DMS79 treated with DMSO at 0.1 percent for 48 hours (cell line): ENCODE measurements at places on chromosomes 12 and 14.

- peak; percentile 68 for DNase-seq
Observed at GRCh38 chr12:110739488-110739887, 3.2 kb downstream of the PPP1CC start.

GRCh38 chr12:86600664-86601231 is 344.6 kb upstream of the MGAT4C start:
- no peak for DNase-seq

- DNase-seq = no peak
Observed at GRCh38 chr14:96663491-96664067, 133.6 kb upstream of the VRK1 start.

DNA sequence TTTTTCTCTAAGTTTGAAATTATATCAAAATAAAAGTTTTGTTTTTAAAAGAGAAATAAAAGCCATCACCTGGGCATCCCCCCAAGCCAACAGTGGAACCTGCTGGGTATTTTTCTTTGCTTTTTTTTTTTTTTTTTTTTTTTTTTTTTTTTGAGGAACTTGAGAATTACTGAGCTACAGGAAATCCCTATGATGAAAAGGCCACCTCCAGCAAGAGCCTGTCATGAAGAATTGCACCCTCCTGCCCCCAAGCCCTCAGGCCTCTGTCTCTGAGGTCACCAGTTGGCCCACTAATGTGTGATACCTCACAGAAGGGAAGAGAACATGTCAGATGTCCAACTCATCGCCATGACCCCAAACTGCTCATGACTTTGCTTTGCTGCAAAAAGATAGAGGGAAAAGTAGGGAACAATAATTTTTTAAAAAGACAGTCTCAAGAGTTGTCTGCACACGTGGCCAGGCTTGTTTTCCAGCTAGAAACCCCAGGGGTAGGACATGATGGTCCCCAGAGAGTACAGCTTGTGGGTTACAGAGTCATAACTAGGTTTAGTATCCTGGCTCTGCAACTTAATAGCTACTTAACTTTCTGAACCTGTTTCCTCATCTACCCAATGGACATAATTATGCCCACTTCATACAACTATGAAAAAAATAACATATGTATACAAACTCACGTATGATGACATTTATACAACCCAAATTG is 124.3 kb upstream of the EGLN3 start:
- DNase-seq = no peak

DNA sequence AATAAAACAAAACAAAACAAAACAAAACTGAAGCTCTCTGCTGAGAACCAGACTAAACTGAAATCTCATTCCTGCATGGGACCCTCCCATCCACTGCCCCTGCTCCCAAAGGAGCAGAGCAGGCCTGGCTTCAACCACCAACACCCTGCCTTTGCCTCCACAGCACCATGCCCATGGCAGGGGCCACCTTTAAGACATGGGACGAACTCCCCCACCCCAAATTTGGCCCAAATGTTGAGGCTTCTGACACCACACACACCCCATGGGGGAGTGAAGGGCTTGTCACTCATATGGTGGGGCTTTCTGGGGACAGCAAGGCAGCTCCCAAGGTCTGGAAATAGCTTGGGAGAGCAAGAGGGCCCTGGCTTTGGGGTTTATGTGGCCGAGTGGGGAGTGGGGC is 177.2 kb downstream of the KIF26A start:
- DNase-seq = no peak

- DNase-seq = no peak
Observed at GRCh38 chr12:111314953-111315539, 53.8 kb downstream of the PHETA1 start.

GRCh38 chr14:100239840-100240667 is 1.1 kb downstream of the YY1 start:
- peak; percentile 86 for DNase-seq

- no peak for DNase-seq
Observed at GRCh38 chr14:95236221-95236620, 78.9 kb upstream of the DICER1 start.

DNA sequence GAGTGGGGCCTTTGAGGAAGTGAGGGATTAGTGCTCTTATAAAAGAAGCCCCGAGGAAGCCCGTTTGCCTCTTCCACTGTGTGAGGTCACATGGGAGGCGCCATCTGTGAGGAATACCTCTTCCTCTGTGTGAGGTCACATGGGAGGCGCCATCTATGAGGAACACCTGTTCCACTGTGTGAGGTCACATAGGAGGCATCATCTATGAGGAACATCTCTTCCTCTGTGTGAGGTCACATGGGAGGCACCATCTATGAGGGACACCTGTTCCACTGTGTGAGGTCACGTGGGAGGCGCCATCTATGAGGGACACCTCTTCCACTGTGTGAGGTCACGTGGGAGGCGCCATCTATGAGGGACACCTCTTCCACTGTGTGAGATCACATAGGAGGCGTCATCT is 69.7 kb downstream of the SLC24A4 start:
- DNase-seq = no peak

GRCh38 chr12:14920475-14921126 is 17.7 kb downstream of the ERP27 start:
- no peak for DNase-seq

GRCh38 chr14:74988131-74988530 is 14.6 kb upstream of the EIF2B2 start:
- DNase-seq = no peak

- no peak for DNase-seq
Observed at GRCh38 chr12:27394676-27395075, 51.9 kb upstream of the SMCO2 start.

GRCh38 chr14:76698191-76698590 is 63.1 kb upstream of the VASH1 start:
- no peak for DNase-seq

DNA sequence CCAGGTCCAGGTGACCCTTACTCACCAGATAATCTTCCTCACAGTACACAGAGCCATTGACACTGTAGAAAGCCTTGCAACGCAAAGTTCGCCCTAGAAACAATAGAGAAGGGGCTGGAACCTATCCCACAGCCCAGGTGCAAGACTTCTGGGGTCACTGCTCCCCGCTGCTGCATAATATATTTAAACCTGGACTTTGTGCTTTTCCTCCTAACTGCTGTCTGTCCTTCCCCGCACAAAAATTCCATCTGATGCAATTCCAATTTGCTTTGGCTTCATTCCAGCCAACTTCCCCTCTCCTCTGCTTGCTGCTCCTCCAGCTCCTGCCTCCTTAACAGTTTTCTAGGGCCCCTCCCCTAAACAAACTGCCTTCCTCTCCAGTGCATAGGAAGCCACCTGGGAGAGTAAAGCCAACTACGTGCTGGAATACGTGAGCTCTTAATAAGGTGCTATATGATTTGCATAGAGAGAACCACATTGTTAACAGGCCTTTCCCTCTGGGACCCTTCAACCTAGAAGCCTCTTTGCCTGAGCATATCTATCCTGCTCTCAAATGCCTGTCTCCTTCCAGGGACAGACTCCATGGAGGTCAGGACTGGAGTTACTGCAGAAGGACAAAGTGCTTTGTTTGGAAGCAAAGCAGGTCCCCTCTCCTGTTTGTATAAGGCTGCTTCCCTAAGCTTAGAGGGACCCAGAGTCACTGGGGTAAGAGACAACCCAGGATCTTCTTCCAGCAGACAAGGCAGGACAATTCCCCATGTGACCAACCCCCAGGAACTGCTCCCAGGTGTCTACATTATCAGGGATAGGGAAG is 5.5 kb downstream of the AJUBA start:
- DNase-seq = peak; percentile 82

DNA sequence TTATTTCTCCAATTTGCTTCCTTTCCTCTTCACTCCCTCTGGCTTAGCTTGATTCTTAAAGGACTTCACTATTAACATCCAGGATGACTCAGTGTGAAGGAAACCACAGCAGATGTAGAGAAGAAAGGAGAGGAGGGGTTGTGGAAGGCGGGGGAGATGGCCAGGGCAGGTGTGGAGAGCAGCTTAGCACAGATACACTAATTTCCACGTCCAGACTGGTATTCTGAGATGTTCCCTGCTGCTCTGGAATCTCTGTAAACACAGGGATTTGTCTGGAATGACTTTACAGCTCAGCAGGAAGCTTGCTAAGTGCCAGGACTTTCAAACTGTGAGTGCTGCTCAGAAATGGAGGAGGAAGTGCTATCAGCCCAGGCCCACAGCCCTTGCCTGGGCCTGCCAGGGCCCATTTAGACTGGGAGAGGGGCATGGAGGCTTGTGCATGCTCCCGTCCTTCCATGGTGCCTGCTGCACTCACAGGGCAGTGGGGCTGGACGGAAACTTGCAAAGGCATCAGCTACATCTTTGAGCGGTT is 202.5 kb upstream of the DDHD1 start:
- peak; percentile 82 for DNase-seq

GRCh38 chr14:74846168-74846567 is 29.8 kb downstream of the PROX2 start:
- no peak for DNase-seq

GRCh38 chr12:480831-481816 is 21.4 kb downstream of the B4GALNT3 start:
- DNase-seq = no peak

DNA sequence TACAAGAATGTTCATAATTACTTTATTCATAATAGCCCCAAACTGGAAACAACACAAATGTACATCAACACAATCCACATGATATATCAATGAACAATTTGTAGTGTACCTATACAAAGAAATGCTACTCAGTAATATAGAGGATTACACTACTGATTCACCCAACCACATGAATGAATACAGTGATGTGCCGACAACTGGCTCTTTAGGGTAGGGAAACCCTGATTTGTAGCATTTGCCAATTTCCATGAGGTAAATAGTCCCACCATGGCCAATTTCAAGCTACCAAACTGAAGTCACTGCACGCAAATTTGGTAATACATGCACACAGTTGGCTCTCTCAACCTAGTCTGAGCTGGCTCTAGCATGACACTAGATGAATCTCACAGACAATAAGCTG is 190.4 kb upstream of the KRR1 start:
- DNase-seq = no peak

DNA sequence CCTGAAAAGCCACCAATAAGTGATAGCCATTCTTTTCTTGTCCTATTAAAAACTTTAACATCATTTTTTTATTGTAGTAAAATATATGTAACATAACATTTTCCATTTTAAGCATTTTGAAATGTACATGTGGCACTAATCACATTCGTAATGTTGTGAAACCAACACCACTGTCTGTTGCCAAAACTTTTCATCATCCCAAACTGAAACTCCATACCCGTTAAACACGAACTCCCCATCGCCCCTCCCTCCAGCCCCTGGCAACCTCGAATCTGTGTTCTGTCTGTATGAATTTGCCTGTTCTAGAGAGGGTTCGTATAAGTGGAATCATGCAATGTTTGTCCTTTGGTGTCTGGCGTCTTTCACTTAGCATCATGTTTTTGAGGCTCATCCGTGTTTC is 75.9 kb downstream of the CCDC92 start:
- DNase-seq = no peak

GRCh38 chr12:40963751-40964150 is 224.4 kb upstream of the PDZRN4 start:
- no peak for DNase-seq

DNA sequence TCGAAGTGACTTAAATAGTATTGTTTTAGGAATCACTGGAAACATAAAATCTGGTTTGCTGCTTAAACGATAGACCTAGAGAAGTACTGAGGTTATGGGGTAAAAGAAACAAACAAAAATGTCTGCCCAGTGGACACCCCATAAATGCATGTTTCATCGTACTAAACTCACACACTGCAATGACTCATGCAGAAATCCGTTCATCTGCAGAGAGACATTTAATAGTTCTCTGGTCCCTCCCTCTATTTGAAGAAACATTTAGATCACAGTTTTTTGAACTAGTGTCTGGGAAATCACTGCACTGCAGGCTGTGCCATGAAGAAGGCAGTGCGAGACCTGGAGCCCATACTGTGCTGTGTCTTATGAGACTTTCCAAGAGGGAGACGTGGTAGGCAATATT is 25.5 kb downstream of the SLC17A8 start:
- DNase-seq = no peak

DNA sequence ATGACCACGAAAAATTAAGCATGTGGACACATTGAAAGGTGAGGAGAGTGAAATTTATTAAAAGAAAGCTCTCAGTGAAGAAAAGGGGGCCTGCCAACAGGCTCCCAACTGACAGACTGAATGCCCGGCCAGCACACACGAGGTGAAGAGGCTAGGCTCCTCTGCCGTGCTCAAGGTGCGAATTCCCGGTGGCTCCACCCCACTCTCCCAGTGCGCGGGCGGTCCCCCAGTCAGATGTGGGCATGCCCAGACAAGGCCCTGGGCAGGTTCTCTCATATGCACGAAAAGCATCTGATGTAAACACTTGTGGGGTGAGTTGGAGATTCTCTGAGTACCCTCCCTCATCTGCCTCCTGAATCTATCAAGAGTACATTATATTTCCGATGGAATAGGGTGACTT is 48.5 kb upstream of the OSBPL8 start:
- no peak for DNase-seq

DNA sequence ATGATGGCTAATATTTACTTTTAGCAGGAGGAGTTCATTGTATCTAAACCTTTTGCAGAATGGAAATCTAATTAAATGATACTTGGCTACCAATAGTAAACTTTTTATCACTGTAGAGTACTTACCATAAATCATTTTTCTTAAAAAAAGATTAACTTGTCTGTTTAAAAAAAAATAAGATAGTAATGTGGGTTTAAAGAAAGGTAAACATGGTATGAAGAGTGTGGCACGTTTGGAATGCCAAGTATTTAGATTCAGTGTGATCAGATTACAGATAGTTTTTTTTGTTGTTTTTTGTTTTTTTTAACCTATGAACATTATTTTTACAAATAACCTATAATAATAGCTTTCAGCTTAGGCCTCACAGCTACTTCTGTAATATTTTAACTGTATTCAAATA is 25.8 kb downstream of the KTN1 start:
- no peak for DNase-seq

GRCh38 chr12:122126713-122127597 is 47.1 kb downstream of the IL31 start:
- DNase-seq = no peak

DNA sequence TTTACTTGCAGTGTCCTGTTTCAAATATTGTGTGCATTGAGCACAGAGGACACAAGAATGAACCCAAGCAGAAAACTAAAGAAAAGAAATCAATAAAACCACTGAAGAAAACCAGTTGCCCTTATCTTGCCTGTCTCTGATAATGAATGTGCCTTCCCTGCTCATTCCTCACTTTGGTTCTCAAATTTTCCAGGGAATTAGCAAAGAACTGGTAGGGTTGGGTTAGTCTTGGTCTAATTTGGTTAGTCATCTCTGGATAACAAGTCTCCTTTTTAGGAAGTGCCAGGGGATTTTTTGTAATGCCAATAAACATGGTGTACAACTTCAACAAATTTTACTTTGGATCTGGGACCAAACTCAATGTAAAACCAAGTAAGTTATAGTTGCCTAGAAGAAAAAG is 65.7 kb downstream of the DAD1 start:
- DNase-seq = no peak

GRCh38 chr14:97788846-97789526 is 991.8 kb downstream of the VRK1 start:
- DNase-seq = no peak

DNA sequence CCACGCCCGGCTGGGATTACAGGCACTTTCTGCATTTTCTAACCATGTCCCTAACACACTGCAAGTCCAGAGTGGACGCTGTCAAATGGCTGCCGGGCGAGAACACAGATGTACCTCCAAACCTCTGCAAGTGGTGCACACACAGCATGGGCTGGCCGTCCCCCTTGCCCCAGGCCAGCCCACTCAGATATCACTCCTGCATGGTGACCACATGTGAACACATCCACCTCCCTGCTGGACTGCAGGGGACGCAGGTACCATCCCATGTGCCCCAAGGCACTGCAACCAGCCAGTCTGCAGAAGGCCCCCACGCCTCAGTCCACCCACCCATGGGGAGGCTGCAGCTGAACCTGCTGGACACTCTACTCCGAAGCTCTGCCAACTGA is 14.0 kb downstream of the BRF1 start:
- DNase-seq = no peak

GRCh38 chr12:115088328-115088994 is 404.5 kb upstream of the TBX3 start:
- DNase-seq = peak; percentile 38
